ENCODE measurements at places on chromosomes 7 and 10. TPM values are rescaled to one million over a fixed set of nuclear protein-coding genes. Genes with fewer than 3 reads are reported as not detected.

DNA sequence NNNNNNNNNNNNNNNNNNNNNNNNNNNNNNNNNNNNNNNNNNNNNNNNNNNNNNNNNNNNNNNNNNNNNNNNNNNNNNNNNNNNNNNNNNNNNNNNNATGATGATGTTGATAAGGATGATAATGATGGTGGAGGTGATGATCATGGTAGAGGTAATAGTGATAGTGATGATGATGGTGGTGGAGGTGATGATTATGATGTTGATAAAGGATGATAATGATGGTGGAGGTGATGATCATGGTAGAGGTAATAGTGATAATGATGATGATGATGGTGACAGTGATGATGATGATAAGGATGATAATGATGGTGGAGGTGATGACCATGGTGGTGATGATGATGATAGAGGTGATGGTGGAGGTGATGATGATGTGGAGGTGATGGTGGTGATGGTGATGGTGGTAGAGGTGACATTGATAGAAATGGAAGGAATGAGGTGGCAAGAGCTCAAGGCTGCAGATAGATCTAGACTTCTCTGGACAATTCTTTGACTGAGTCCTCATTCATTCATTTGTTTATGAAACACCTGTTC, 47.8 kb downstream of the FAM20C start:
- H3K36me3 ChIP-seq, result no peaks in the 10 kb centered on the region
- no peaks in the 10 kb centered on the region for H3K4me1 ChIP-seq
- no peak overlapping the region for H3K27ac ChIP-seq
- no peak overlapping the region for H3K4me3 ChIP-seq

GRCh38 chr7:134513169-134513752, 14.1 kb upstream of the AKR1B10 start:
- H3K27me3 ChIP-seq, result no peaks in the 10 kb centered on the region
- no peaks in the 10 kb centered on the region for H3K36me3 ChIP-seq
- no peaks in the 10 kb centered on the region for H3K4me1 ChIP-seq
- DNase-seq, result peak; percentile 58
- no peak overlapping the region for H3K27ac ChIP-seq

DNA sequence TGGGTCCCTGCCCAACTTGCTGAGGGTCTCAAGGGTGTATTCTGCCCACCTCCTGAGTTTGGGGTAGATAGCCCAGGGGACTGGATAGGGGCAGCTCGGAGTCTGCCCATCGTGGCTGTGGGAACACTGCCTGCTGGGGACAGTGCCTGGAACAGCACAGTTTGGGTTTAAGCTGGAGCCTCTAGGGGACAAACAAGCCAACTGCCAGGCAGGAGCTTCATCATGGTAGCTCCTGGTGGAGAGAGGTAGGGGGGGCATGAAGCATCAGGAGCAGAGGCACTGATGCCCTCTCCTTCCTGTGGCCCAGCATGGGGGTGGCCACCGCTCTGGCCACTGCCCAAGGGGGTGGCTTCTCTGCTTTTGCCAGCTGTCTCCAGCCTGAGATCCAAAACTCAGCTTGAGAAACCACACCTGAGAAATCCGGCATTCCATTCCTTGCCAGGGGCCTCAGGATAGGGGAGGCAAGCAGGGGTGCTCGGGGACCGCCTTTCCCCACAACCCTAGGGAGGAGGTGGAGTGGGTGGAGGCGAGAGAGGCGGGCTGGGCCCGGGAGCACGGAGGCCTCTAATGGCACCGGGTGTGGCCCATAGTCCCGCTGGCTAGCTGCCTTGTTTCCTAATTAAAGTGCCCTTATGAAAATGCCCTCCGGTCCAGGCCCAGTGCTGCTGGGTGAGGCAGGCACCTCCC, 47.6 kb downstream of the UNC5B start:
- H3K4me1 ChIP-seq, result peaks cover 85% of the 10 kb centered on the region
- peaks cover 9% of the 10 kb centered on the region for H3K36me3 ChIP-seq
- peak overlapping the region; percentile 77 for H3K27ac ChIP-seq
- peaks cover 34% of the 10 kb centered on the region for H3K27me3 ChIP-seq
- no peak overlapping the region for H3K4me3 ChIP-seq

GRCh38 chr10:74851831-74852230, 25.4 kb downstream of the KAT6B start:
- no peaks in the 10 kb centered on the region for H3K27me3 ChIP-seq
- no peaks in the 10 kb centered on the region for H3K36me3 ChIP-seq
- H3K4me1 ChIP-seq, result peaks cover 8% of the 10 kb centered on the region
- no peak for DNase-seq
- no peak overlapping the region for H3K4me3 ChIP-seq

DNA sequence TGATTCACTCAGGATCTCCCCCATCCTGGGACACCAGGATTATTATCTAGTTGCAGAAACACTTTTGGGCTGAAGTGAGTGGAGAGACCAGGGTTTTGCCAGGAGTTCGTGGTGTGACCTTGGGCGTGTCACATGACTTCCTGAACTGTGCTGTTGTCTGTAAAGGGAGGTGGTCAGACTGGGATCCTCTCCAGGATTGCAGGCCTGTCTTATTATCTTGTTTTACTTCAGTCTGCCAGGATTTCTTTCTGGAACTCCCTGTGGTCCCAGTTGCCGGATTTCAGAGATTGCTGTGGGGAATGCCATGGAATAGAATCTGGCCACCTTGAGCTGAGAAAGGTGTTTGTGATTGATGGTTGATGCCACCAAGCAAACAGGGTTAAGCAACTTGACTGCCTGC, 35.8 kb downstream of the CRCP start:
- no peak overlapping the region for H3K4me3 ChIP-seq
- DNase-seq, result no peak

- H3K4me3 ChIP-seq, result no peak overlapping the region
- H3K4me1 ChIP-seq, result no peaks in the 10 kb centered on the region
- H3K27me3 ChIP-seq, result peaks cover 10% of the 10 kb centered on the region
- no peak for DNase-seq
- H3K36me3 ChIP-seq, result peaks cover 16% of the 10 kb centered on the region
- H3K27ac ChIP-seq, result no peak overlapping the region
These were observed 16.2 kb upstream of the AHCYL2 start for GRCh38 chr7:129208667-129209066.

DNA sequence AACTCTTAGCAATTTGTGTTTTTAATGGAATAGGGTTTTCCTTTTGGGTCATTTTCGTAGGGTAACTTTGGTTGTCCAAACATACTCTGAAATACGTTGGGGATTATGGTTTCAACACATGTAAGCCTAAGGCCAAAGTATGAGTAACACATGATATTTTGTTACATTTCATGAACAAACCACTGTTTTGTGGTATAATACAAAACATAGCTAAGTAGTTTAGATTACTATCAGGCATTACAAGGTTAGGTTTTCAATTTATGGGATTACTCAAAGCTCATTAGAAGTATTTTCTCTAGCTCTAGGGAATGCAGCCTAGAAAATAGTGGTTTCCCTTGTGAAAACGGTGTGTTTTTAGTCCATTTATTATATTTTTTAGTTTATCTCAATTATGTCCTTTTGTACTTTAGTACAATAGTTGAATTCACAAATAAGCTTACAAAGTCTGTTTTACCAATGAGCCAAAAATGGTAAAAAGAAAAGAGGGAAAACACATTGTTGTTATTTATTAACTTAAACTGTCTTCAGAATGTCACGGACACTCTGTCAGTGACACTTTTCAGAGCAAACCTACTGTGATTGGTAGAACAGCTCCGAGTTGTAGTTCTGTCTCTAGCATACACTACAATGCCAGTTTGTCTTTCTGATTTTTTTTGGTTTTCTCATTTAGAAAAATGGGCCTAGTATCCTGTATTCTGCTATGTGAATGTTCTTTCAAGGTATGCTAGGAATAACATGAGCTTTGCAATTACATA, 473.7 kb downstream of the SUGCT start:
- peaks cover 10% of the 10 kb centered on the region for H3K4me1 ChIP-seq
- no peak for DNase-seq
- no peaks in the 10 kb centered on the region for H3K36me3 ChIP-seq
- H3K27ac ChIP-seq, result no peak overlapping the region
- H3K27me3 ChIP-seq, result peaks cover 1% of the 10 kb centered on the region

The NUP205 gene
- total RNA-seq, result 66.1 TPM

All from endothelial cell (in vitro differentiated cells).